ENCODE measurements at places on chromosomes 12 and 14.

GRCh38 chr12:44993161-44993560 lies 57.7 kb downstream of the DBX2 start:
- DNase-seq: no peak

DNA sequence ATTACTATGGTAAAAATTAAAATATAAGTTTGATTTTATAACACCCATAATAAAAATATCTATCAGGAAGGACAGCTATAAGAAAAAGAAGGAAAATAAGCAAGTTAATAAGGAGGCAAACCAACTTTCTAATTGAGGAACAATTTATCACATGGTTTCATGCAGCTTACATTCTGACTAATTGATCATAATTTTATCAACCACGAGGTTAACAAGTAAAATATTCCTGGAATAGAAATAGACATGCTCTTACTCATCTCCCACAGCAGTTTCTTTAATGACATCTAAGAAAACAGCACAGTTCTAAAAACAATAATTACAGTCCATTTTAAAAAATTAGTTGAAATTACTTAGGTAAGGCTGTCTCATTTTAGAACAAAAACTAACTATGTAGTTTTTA lies 130.8 kb upstream of the KRR1 start:
- no peak for DNase-seq

- DNase-seq: no peak
These were observed 10.5 kb upstream of the HHIPL1 start for GRCh38 chr14:99634443-99634842.

DNA sequence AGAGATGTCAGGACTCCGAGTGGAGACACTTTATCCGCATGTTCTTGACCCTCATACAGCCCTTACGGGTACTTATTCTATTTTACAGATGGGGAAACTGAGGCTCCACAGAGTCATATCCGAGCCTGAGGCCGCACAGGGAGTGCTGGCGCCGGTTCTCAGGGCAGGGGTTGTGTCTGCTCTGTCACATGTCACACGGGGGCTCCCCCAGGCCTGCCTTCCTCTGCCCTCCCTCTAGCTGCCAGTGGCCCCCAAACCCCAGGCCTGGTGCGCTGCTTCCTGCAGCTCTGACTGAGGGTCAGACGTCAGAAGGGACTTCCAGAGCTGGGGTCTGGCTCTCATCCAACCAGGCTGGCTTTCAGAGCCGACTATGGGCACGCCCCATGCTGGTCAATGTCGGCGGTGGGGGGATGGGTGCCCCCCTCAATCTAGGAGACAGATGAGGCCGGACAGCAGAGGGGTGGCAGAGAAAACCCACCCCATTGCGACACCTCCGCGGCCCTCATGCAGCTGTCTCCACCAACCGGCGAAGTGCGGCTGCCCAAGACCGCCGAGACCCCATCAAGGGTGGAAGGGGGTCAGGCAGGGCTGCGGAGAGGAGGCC lies 811 bp upstream of the INF2 start:
- DNase-seq: no peak

GRCh38 chr12:70534466-70534865 lies 102.8 kb downstream of the PTPRB start:
- DNase-seq: no peak
